OCI-LY7 (cell line): ENCODE measurements at places on chromosomes 2 and 18.

GRCh38 chr18:52216666-52217065, 123.3 kb upstream of the DCC start:
- DNase-seq = no peak

- DNase-seq = no peak
Measured at GRCh38 chr18:36770315-36770946, 58.4 kb downstream of the TPGS2 start.

- no peak for DNase-seq
Measured at GRCh38 chr2:233029321-233029720, 3.2 kb upstream of the NEU2 start.

DNA sequence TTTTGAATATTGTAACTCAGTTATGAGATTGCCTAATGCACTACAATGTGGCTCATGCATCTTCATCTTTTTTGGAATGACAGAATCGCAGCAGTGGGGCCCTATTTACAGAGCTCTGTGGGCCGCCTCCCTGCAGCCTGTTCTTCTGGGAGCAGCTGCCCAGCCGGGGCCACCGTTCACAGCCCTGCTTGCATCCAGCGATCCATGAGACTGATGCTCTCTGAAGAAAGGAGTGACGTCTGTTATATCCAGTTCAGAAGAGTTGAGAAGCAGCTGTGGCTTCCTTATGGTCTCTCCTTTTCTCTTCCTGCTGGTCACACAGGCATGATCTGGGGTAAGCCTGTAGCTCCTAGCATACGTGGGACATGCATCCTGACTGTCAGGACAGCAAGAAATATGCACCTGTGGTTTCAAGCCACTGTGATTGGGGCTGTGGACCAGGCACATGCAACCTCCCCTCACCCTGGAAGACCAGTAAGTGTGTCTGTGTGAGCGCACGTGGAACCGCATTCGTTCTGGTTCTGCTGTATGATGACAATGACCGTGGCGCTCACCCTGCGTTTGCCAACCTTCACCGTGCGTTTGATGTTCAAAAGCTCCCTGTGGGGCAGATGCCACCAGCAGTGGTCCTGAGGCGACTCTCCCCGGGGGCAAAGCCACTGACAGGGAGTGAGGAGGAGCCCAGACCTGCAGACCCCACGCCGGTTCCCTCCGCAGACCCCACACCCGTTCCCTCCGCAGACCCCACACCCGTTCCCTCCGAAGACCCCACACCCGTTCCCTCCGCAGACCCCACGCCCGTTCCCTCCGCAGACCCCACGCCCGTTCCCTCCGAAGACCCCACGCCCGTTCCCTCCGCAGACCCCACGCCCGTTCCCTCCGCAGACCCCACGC, 189.8 kb downstream of the TMEM18 start:
- DNase-seq = no peak
